ENCODE measurements at places on chromosomes 3 and 15.

DNA sequence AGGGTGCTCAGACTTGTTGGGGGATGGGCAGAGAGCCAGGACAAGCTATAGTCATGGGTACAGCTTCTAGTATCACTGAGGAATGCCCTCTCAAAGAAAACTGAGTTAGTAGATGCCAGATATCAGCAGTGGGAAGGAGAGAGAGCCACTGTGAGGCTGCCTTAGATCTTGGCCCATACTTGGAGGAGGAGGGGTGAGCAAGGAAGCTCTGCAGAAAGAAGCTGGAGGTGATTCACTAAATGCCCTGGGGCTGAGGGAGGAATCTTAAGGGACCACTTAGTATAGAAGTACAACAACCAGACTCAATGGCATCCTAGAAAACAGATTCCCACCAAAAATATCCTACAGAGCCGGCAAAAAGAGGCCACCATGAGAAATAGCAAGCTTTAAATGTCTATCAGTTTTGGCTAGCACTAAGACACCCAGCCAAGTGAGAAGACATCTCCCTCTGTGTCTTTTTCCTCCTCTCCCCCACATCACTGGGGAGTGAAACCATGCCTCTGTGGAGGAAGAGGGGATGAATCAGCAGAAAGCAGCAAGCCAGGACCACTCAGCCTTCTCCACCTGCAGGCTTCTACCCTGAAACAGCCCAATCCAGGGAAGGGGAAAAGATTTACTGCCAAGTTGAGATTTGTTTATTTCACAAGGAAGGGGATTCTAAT lies 282.5 kb upstream of the STT3B start:
- no peak for DNase-seq

- DNase-seq: no peak
Measured at GRCh38 chr3:136503056-136503455, 249.1 kb downstream of the STAG1 start.

DNA sequence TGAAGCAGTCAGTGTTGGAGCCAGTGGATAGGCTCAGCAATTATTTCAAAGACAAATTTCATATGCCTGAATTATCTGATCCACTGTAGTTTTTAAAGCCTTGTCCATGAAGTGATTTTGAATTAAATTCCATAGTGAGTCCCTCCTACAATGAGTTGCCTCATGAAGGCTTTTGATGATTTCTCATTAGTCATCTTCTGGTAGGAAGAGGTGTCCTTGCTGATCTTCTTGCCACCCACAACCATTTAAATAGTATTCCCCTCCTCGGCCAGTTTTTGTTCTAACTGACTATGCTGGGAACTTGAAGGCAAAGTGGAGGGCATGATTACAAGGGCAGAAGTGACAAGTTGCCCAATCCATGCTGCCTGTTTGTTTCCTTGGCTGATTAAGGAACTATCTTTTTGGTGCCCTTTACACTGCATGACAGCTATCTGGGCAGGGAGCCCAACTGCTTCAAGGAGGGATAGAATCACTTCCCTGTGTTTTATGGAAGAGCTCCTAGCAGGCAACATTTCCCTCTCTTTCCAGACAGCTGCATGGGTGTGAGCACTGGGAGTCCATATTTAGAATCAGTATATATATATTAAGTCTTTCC lies 617.5 kb downstream of the ZPLD1 start:
- no peak for DNase-seq

DNA sequence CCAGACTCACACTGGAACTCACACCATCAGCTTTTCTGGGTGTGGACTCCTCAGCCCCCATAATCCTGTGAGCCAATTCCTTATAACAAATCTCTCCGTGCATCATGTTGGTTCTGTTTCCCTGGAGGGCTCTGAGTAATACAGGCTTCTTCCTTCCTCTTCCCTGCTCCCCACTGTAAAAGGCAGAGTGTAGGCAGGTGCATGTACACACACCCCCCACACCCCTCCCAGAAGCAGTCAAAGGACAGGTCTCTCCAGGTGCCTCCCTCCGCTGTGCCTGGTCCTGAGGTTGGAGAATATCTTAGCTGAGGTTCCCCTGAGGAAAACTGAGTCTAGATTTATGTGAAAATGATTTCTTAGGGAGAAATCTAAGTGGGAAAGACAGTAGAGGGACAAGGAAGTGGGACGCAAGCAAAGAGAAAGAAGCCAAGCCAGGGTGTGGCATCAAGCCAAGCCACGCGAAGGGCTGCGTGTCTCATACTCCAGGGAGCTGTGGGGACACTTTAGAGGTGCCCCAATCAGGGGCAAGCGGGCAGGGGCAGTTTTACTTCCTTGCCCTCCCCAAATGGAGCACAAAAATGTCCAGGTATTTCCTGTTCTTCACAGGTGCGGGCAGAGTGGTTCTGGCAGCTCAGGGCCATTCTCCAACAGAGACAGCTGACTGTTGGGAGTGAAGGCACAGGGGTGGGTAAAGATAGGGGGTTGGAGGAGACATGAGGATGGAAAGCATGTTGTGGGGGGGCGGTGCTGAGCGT lies 86.6 kb downstream of the HMG20A start:
- no peak for DNase-seq

- DNase-seq: no peak
Measured at GRCh38 chr3:182633186-182633585, 160.1 kb upstream of the ATP11B start.

DNA sequence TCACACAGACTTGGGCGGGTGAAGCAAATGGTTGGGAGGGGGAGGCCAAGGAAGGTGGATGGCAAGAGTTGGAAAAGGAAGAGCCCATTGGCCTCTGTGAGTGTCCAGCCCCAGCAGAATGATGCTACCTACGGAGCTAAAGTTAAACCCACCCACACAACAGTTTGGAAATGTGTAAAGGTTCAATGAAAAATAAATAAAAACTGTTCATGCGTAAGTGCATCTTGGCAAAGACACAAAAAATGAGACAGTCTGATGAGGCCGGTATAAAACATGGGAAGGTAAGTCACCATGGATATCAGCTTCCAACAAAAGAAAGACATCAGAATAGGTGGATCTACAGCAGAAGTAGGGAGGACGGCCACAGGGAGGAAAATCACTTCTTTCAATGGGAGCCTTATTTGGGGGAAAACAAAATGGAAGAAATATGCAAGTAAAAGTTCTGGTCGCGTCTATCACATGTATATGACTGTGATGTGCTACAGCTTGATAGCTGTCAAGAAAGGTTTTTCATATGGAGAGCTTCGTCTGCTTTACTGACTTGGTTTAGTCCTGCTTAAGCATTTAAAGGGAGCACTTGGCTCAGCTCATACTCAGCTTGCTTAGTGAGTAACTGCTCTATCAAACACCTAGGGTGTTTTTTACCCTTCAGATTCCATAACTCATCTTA lies 82.8 kb downstream of the TIGIT start:
- DNase-seq: no peak

DNA sequence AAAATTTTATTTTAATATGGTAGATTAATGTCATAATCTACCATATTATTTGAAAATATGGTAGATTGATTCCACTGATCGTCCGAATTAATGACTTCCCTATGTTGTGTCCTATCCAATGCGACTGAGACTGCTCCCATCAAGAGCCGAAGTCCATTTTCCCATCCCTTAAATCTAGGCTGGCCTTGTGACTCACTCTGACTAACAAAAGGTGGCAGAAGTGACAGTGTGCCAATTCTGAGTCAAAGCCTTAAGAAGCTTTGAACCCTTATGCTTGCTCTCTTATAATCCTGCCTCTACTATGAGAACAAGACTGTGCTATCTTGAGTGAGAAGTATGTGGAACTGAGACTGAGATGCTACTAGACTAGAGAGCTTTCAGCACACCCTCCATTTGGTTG lies 387.2 kb downstream of the ROBO1 start:
- DNase-seq: no peak

GRCh38 chr3:108862865-108863798 lies 40.5 kb downstream of the TRAT1 start:
- peak; percentile 47 for DNase-seq

DNA sequence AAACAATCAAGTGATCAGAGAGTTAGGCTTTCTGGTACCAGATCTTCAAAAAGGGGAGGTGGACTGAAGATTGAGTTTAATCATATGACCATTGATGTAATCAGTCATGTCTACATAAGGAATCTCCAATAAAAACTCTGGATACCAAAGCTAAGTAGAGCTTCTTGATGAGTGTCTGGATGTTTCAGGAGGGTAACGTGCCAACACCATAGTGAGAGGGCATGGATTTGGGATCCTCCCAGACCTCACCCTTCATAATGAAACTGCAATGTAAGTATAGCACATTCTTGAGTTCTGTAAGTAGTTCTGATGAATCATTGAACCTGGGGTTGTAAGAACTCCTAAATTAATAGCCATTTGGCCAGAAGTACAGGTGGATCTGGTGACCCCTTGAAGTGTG lies 21.3 kb downstream of the PGPEP1L start:
- no peak for DNase-seq

Measured in activated naive CD4-positive, alpha-beta T cell treated with anti-CD3 and anti-CD28 coated beads, Interleukin-2, amount 10 ng/mL, durations not matched to agents 7 days and 5 days (primary cell).